Caudate nucleus (tissue), 63 donors: ENCODE measurements at places on chromosomes 1 and 21.

DNA sequence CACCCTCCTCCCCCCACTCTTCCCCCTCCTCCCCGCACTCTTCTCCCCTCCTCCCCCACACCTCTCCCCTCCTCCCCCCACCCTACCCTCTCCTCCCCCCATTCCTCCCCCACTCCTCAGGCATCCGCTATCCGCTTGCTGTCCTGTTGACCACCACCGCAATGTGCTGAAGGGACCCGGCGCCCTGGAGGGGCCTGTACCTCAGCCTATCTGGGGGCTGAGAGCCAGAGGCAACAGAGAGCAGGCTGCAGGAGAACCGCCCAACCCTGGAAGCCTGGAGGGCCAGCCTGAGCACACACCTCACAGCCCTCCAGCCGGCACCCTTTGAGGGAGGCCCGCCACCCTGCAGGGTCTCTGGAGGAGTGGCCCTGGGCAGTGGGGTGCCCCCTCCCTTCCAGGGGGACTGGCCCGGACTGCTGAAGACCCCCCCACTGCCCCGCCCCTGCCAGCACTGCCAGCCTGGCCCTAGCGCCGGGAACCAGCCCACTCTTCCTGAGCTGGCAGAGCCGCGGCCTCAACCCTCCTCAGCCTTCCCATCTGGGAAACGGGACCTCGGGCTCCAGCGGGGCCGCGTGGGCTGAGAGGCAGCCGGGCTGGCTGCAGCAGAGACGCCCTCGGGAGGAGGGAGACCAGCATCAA lies 1.2 kb downstream of the C1QTNF12 start:
- no peak for DNase-seq

GRCh38 chr1:190019717-190020116 lies 457.9 kb downstream of the BRINP3 start:
- DNase-seq = no peak

DNA sequence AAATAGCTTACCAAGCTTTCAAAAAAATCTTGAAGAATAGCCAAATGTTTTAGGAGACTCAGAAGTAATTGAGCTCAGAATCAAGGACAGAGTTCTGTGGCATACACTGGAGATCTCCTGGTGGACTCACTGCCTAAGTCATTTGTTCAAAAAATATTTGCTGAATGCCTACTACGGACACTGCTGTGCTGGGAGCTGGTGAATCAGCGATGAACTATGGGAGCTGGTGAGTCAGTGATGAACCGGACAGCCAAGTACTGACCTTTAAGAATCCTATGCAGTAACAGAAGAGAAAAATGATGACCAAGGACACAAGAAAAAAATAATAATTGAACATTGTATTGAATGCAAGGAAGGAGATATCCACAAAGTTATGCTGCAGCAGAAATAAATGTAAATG lies 717.9 kb upstream of the CXADR start:
- no peak for DNase-seq

GRCh38 chr21:43719748-43720538 lies 1.0 kb downstream of the PDXK start:
- DNase-seq = no peak

DNA sequence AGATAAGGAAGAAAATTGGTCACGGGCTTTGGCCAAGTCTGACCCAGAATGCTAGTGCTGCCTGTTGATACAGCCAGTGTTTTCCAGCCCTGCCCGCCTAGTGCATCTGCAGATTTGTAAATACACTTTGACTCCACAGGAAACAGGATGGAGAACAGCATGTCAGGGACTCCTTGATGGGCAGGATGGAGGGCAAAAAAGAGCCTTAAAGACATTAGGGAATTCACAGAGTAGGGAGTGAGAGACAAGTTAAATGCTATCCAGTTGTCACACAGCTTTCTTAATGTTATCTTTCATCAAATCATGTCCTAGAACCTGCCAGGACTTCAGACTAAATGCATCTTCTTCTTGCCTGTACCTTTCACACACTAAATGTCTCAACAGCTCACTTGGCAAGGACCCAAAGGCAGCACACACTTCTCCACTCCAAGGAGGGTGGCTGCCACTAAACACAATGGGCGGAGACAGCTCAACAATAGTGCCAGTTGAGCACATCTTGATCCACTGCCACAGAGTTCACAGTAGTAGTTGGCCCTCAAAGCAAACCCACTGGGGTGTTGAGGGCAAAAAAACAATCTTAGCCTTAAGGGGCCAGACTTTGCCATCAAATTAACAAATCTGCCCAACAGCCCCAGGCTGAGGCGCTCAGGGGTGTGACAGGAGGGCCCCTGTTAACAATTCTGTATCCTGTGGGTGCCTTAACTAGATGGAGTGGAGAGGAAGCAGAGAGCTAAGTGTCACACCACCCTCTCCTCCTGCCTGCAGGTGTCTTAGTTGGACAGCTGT lies 2.7 kb downstream of the HIVEP3 start:
- no peak for DNase-seq

DNA sequence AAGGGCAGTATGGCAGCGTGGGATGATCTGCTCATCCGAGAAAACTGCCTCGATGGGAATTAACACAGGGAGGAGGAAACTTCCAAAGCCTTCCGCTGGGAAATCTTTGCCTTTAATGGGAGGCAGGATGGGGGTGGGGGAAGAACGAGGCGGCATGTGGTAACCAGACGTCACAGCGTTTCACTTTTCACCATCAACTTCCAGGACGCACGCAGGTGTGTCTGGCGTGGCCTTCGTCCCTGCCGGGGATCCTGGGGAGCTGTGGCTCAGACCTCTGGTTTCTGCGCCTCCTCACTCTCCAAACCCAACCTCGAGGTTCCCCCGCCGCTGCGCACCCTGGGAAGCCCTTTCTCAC lies 282 bp downstream of the RSPH1 start:
- DNase-seq = no peak

DNA sequence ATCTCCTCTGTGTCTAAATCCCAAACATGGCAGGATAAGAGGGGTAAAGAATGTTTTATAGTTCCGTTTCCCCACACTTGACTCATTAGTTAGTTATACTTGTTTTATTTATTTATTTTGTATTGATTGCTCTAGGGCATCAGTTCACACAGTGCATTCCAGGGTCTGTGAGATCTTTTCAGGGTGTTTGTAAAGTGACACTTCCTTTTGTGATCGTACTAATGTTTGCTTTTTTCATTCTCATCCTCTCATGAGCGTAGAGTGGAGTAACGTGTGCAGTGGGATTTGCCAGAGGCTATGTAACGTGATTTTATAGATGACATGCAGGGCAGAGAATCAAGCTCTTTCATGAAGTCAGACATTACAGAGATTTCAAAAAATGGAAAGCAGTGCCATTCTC lies 103.2 kb downstream of the SCCPDH start:
- DNase-seq = no peak

DNA sequence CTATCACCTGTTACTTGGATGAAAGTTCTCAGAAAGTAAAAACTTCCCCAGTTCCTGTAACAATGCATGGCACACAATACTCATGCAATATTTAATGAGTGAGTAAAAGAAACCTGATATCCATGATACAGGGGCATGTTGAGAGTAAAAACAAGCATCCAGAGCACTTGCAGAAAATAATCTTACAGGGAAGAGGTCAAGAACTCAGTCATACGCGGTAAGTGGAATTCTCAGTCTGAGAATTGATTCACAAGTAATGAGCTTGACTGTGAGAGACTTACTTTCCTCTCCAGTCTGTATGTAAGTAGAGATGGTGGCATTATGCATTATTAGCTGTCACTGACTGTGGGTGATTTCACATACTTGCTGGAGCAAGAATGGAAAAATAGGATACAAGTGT lies 976.9 kb downstream of the BRINP3 start:
- DNase-seq = no peak

DNA sequence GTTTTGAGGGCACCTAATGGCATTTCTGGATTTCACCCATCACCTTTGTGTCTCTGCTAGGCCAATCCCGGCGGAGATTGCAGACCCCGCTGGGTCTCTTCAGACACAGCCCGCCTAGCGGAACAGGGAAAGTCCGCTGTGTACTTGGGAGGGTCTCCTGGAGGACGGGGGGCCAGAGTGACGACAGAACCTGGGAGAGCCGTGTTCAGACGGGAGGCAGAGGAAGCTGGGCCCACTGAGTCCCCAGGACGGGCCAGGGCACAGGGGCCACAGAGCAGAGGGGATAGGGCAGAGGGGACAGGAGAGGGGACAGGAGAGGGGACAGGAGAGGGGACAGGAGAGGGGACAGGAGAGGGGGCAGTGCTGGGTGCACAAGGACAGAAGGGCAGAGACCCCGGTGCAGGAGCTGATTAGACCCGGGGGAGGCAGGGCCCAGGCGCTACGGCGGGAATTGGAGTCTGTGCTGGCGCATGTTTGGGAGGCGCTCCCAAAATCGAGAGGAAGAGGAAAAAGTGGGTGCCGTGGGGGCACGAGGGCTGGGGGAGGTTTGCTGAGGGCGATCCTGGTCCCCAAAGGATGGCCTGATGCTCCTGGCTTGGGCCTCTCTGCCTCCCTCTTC lies 12.7 kb downstream of the TRPM2 start:
- DNase-seq = no peak

DNA sequence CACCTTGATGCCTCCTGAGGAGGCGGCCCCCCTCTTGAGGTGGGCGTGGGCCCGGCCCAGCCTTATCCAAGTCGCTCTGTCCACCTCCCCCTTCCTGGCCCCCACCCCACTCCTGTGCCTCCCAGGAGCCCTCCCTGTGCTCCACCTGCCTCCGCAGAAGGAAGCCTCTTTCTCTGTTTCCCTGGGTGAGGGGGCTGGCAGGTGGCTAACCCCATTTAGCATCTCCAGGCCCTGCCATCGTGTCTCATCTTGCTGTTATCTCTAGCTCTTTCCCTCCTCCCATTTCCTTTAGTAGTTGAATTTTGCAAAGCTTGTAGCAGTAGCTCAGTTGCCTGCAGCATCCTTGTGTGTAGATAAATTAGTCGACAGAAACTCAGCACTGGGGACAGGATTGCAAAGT lies 7.2 kb downstream of the RNF187 start:
- no peak for DNase-seq

GRCh38 chr1:27522432-27523336 lies 32.7 kb upstream of the WASF2 start:
- DNase-seq = no peak

GRCh38 chr1:160096274-160097116 lies 1.9 kb downstream of the IGSF8 start:
- no peak for DNase-seq

DNA sequence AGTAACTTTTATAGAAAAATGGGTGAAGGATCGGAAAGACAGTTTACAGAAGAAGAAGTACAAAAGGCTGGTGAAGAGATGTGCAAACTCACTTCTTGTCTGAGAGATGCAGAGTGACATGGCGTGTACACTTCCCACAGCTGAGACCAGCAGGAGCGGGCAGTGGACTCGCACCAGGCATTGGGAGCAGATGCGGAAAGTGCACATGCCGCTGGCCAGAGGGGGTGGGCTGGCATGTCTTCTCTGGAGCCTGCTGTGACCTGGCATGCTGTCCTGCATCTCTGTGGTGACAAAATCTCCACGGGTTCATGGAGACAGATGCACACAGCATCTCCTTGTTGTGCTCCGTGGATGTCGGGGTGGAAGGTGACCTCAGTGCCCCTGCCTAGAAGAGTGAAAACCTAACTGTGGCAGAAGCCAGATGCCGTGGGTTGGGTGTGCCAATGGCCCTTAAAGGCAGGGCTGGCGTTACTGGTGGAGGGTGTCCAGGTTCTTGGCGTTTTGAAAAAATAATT lies 128.6 kb upstream of the COL6A1 start:
- DNase-seq = no peak

DNA sequence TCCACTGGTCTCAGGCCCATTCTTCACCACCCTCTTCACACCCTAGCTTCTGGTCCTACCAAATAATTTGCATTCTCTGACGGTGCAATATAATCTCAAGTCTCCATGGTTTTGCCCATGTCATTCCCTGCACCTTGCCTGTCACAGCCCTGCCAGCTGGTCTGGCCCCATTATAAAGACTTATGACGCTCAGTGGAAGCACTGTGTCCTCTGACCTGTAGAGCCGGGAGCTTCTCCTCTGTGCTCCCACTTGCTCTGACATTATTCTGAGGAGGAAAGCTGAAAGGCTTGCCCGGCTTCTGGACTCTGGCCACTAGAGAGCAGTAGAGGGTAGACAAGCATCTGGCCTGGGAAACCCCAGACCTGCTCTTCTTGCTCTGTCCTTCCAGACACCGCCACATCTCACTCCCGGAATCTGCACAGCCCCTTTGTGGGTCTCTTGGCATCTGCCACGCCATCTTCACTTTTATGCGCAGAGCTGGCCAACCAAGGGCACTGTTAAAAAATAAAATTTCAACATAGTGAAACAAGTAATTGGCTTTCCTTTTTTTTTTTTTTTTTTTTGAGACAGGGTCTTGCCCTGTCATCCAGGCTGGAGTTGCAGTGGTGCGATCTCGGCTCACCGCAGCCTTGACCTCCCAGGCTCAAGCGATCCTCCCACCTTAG lies 44.4 kb downstream of the NENF start:
- DNase-seq = peak; percentile 63

DNA sequence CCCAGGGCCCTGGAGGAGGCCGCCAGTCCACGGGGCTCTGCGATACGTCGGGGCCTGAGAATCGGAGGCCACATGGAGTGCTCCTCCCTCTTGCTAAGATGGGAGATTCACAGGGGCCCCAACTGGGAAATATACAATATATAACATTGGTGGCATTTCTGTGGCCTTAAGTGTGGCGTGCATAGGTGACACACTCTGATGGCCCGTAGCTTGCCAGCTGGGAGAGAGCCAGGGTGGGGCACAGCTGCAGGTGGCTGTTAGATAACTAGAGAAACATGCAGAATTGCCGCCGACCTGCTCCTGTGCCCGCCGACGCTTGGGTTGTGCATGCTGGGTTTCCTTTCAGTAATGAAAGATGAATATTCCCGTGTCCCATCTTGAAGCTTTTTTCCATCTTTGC lies 30.1 kb downstream of the UMODL1 start:
- no peak for DNase-seq

DNA sequence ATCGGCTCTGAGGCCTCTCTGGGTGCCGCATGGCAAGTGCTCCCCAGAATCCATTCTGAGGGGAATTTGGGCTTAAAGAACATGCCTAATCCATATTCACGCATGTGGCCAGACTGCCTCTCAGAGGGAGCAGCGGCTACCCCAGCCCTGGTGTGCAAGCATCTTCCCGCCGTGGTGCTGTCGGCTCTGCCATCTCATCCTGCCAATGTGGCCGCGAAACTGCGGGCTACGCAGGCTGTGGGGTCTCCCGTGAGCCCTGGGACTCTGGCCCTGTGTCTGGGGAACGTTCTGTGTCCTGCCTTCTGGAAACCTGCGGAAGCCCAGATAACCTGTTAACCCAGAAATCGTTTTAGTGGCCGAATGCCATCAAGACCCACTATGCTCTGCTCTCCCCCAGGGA lies 60.7 kb downstream of the SLC19A1 start:
- no peak for DNase-seq

GRCh38 chr21:15772654-15773053 lies 42.9 kb downstream of the USP25 start:
- DNase-seq = no peak

- no peak for DNase-seq
Measured at GRCh38 chr1:168742994-168743650, 14.1 kb upstream of the DPT start.

GRCh38 chr21:37208056-37208721 lies 58.9 kb downstream of the VPS26C start:
- peak; percentile 58 for DNase-seq

DNA sequence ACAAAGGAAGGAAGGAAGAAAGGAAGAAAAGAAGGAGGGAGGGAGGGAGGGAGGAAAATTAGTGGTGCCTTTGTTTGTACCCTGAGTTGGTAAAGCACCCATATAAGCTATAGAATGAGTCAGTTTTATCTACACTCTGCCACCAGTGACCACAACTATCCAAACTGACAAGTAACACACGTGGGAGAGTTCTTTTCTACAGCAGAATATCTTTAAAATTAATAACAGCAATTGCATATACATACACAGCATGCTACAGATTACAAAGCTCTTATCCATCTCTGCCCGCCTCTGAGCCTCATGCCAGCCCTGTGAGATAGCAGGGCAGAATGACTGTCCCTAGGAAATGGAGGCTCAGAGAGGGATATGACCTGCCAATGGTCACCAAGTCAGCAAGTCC lies 20.3 kb downstream of the CDCP2 start:
- DNase-seq = no peak
